Colonic mucosa (tissue), 4 donors: ENCODE measurements at places on chromosomes 5 and 9.

- DNase-seq: no peak
These were observed 85.0 kb downstream of the LMX1B start for GRCh38 chr9:126698756-126699155.

- no peak for DNase-seq
These were observed 375.6 kb downstream of the ADGRV1 start for GRCh38 chr5:90934091-90934719.

DNA sequence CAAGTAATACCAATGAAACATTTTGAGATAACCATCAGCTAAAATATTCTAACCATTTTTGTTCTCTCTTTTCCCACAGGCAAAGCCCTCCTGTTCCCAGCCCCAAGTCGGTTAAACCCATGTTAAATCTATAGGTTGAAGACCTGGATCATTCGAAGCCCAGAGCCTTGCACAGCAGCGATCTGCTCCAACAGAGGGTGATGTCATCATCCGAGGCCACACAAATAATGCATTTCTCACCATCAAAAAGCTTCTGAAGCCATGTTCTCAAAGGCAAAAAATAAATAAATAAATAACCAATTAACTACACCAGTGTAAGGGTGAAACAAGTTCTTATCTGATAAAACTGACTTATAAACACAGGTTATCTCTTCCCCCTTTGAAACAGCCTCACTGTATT, 169.2 kb downstream of the ENTREP1 start:
- DNase-seq: no peak

- DNase-seq: no peak
These were observed 27.0 kb downstream of the MRPL36 start for GRCh38 chr5:1772634-1773033.

- no peak for DNase-seq
These were observed 31.6 kb downstream of the ADAM19 start for GRCh38 chr5:157543825-157544622.

DNA sequence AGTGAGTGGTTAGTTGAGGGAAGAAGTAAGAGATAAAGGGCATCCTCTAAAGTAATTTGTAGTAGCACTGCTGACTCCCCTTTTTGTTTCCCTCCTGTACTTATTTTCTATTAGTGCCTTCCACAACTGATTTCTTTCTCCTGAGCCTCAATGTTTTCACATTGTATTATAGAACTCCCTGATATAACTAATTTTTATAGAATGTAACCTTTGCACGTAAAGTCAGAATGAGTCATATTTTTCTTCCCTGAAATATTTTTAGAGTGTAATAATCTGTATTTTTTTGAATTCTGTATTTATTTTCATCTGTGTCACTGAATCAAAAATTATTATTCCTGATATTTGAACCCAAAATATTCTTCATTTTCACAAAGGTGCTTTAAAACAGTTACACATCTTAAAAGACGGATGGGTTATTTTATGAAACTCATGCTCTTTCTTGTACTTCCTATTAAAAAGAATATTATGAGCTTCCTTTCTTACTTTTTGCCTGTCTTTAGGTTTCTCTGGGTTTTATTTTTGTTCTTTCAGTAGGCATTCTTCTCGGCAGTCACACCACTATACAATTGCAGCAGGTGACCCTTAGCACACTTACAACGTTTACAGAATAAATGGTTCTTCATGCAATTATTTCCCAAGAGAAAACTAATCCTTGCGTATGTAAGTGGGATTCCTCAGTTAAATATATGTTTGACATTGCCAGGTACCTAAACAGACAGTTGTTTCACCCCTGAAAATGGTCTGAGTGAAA, 30.5 kb upstream of the DMRTA1 start:
- DNase-seq: no peak
